ENCODE measurements at places on chromosomes 2 and 18.

- DNase-seq, result no peak
These were observed 136.5 kb upstream of the CTDP1 start for GRCh38 chr18:79542876-79543750.

GRCh38 chr2:36174920-36175319, 180.7 kb upstream of the CRIM1 start:
- DNase-seq, result no peak

DNA sequence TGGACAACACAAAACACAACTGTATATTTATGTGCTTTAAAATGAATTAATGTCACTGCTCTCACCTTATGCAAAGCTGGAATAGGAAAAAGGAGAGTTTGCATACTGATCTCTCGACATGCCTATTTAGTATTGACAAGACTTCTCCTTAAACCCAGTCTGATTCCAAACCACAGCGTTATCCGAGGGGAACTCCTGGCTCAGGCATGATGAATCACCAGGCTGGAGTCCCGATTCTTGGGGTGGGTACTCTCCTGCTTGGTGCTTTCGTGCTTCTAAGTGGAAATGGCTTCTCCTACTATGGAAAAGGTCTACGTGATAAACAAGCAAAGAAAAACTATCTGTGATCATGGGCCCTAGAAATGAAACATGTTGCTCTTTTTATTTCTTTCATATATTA, 88.9 kb upstream of the SLC35G4 start:
- no peak for DNase-seq

- DNase-seq, result no peak
These were observed 1.8 kb upstream of the DUSP2 start for GRCh38 chr2:96146881-96147592.

- DNase-seq, result no peak
These were observed 72.3 kb downstream of the MCFD2 start for GRCh38 chr2:46843316-46843715.

DNA sequence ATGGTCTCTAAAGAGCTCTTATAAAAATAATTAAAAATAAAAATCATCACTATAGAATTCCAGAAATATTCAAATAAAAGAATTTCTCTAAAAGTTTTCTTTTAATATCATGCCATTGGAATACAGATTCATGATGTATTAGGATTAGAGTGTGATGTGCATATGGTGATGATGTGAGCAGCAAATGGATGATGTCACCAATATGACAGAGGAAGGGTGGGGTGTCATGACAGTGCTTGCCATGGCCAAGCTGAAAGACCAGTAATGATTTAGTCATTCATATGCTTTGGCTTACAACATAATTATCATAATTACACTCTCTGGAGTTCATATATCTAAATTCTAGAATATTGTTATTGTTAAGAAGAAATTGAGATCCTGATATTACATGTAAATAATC, 27.4 kb upstream of the TTC32 start:
- no peak for DNase-seq

- peak; percentile 74 for DNase-seq
These were observed 1.1 kb upstream of the SEH1L start for GRCh38 chr18:12946549-12947284.

- DNase-seq, result no peak
These were observed 1564.1 kb upstream of the DDX18 start for GRCh38 chr2:116250376-116250775.

GRCh38 chr2:226794751-226795171, 4.9 kb downstream of the IRS1 start:
- DNase-seq, result no peak

DNA sequence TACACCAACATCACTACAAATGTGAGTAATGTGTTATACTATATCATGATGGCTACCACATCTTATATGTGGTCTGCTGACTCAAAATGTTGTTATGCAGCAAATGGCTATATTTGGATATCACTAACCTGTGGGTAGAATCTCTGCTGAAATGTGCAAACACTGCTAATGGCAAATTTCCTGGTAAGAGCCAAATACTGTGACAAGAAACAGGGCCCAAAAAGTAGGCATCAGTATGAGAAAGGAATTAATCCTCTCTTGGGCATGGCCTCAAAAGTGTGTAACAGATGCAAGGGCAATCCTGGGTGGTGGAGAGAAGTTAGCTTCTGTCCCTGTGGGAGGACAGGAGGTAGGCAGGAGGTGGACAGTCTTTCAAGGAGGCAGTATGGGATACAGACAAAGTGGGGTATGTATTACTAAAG, 13.3 kb downstream of the ATF2 start:
- no peak for DNase-seq

- no peak for DNase-seq
These were observed 291.0 kb upstream of the DOK6 start for GRCh38 chr18:69109686-69110085.

DNA sequence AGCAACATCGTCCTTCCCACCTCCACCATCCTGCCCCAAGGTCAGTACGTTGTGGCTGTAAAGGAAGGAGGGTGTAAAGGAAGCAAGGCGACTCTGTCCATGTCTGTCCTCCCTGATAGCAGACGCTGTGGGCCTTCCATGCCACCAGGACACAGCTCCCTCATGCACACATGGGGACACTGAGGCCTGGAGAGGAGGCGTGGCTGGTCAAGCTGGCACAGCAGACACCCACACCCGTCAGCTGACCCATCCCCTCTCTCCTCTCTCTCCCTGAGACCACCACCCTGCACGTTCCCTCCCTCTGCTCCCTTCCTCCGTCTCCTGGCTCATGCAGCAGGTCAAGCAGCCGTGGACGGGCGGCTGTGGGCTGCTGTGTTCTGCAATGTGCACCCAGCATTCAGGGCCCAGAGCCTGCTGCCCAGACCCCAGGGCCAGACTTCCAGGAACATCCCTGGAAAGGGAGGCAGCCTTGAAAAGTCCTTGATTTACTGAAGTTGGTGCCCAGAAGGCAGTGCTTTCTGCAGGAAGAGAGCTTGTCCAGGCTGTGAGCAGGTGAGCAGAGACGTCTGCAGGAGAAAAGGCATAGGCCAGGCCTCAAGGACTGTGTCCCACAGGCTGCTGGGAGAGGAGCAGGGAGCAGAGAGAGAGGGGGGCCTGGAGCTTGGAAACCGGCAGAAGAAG, 133.6 kb downstream of the DDX1 start:
- DNase-seq, result no peak

Measured in ecto neural progenitor cell (in vitro differentiated cells).